ENCODE measurements at places on chromosomes 4 and X.

DNA sequence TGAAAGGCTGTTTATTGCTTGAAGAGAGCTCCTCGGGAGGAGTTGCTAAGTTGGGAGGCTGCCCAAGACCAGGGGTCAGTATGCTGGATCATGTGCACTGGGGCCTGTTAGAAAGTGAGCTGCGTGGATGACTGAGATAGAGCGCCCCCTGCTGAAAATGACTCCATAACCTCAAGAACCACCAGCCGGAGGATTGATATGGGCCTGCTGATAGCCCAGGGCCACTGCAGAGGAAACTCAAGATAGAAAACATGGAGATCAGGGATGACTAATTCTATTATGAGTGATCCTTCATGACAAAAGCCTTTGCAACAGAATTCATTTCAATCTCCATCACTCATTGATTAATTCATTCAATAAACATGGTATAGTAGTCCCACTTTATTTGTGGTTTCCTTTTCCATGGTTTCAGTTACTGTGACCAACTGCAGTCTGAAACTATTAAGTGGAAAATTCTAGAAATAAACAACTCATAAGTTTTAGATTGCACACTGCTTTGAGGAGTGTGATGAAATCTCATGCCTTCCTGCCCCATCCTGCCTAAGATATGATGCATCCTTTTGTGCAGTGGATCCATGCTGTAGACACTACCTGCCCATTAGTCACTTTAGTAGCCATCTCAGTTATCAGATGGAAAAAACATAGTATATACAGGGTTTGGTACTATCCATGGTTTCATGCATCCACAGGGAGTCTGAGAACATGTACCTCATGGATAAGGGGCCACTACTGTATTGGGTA, 126.7 kb upstream of the MBNL3 start:
- DNase-seq = peak; percentile 48

DNA sequence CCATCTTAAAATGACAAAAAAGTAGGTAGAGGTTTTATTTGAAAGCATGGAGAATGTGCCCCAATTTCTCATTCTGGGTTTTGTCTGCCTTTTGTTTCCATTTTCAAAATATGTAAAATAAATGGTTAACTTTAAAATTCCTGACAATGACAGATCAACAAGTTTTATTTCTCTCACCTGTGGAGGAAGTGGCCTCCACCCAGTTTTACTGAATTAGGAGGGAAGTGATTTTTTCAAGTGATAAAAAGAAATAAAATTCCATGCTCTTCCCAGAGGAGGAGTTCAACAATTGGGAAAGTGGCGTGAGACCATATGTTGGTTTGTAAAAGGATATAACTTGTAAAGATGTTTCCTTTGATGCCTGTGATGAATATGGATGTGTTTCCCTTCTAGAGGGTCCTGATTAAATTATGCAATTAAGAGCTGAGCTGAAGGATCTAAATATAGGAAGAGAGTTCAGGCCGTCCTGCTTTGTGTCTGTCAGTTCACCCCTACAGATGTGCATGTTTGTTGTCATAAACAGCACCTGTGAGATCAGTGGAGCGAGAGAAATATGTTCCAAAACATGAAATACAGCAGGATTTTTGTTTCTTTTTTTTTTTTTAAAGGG, 19.5 kb downstream of the SMAD1 start:
- DNase-seq = no peak

GRCh38 chr4:158845311-158846041, 76.7 kb downstream of the FNIP2 start:
- DNase-seq = no peak

GRCh38 chr4:103018391-103019307, 856 bp downstream of the SLC9B1 start:
- DNase-seq = no peak

GRCh38 chrX:22538580-22538979, 265.9 kb downstream of the CBLL2 start:
- DNase-seq = no peak

- DNase-seq = peak; percentile 72
Observed at GRCh38 chrX:134158821-134159512, 78.0 kb upstream of the CCDC160 start.

- DNase-seq = no peak
Observed at GRCh38 chrX:15737190-15737958, 696 bp upstream of the CA5B start.

DNA sequence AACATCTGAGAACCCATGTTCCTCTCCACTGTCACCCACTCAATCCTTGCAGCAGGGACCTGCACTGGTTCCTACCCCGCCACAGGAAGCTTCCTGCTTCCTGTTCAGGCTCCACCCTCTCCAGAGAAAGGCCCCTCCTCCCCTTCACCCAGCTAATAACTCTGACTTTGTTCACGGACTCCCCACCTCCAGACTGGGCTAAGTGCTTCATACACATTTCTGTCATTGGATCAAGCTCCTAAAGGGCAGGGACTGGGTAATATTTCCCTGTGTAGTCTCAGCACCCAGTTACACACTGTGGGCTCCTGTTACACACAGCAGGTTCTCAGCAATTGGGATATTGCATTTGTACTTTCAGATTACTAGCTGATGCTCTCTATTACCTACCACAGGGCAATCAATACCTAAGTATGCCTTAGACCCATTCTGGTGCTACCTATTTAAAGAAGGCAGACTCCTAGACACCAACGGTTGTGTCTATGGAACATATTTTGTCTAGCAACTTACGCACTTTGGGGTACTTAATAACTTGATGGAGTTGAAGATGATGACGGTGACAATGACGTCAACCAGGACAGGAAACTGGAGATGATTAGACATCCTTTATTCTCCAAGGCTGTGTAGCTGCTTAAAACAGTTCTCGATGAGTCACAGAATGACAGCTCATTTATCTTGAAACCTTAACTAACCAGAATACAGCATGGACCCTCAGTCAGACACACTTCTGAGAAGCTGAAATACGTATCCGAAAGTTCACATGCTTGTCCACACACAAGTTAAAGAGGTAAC, 58.1 kb downstream of the MAML3 start:
- DNase-seq = peak; percentile 92

- no peak for DNase-seq
Observed at GRCh38 chr4:8891255-8891645, 19.6 kb upstream of the HMX1 start.

DNA sequence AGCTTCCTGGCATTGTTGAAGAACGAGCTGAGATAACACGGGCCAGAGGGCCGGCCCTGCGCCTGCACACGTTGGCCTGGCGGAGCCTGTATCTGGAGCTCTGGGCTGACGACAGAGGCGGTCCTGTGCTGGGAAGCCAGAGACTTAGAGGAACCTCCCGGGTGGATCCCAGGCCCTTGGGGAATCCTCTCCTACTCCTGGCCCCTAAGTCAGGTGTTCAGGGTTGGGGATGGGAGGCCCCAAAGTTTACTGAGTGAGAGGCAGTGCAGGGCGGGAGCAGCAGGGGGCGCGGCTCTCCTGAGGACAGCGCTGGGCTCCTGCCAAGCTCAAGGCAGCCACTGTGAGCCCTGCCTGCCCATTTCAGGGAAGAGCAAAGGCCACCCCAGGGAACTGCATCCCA, 2.5 kb upstream of the HTRA3 start:
- peak; percentile 32 for DNase-seq

DNA sequence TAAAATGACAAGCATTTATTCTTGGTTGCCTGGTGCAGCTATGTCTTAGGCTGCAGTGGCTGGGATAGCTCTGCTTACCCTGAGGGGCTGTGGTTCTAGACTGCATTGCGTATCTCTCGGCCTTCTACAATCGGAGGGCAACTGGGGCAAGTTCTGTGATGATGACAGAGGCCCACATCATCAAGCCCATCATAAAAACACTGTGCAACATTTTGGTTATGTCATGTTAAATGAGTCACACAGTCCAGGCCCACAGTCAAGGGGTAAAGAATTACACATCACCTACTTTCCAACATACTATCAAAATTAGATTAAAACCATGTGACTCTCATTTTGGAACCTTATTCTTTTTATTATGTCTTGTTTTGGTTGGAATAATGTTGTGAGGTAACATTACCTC, 120.2 kb upstream of the GUCY1A1 start:
- DNase-seq = no peak

GRCh38 chr4:106993827-106994226, 42.3 kb downstream of the DKK2 start:
- no peak for DNase-seq

DNA sequence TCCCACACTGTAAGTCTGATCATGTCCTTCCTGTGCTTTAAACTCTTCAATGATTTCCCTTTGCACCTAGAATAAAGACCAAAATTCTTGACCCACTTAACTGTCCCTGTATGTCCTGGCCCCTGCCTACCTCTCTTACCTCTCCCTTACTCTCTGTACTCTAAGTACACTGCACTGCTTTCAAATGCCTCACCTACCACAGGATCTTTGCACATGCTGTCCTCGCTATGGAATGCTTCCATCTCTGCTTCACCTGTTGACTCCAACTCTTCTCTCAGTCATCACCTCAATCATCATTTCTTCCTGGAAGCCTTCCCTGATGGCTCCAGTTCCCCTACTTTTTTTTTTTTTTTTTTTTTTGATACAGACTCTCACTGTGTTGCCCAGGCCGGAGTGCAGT, 29.0 kb upstream of the SEPTIN6 start:
- no peak for DNase-seq

- DNase-seq = no peak
Observed at GRCh38 chr4:61173799-61174198, 26.3 kb upstream of the ADGRL3 start.

DNA sequence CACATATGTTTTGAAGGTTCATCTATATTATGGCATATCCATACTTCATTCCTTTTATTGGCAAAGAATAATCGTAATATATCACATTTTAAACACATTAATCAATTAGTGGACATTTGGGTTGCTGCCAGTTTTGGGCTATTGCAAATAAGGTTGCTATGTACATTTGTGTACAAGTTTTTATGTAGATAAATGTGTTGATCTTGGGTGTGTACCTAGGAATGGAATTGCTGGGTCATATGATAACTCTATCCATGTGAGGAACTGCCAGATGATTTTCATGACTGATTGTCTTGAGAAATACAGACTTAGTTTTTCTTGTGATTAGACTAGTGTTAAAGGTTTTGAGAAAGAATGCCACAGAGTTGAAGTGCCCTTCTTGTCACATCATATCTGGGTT, 99.2 kb upstream of the RAB40AL start:
- no peak for DNase-seq

GRCh38 chrX:154350429-154351182, 23.8 kb downstream of the FLNA start:
- no peak for DNase-seq

DNA sequence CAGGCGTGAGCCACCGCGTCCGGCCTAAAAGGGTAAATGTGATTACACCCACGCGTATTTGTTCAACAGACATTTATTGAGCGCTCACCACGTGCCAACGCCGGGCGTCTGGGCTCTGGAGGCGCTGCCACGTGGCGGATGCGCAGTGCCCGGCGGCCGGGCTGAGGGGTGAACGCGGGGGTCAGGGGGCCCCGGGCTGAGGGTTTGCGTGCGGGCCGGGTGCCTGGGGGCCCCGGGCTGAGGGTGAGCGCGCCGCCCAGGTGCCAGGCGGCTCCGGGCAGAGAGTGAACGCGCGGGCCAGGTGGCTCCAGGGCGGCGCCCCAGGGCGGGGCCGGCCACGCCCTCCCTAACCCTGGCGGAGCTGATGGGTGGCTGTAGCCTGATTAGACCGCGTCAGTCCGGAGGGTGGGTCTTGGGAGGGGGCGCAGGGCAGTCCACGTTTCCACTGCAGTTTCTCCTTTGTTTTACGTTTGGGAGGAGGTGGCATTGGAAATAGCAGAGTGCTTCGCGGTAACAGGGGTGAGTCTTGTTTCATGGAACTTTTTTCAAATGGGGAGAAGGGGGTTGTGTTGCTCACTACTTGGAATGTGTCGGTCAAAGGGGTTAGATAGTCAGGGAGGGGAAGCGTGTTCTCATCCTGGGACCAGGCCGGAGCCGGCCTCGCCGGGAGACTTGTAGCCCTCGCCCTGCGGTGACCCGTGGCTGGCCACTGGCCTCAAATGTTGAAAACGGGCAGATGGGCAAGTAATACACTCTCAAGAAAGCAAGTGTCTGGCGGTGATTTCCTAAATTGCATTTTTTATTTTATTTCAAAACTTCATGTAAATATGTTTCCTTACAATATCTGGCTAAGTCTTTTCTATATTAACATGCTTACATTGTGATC, at the start of gene ZFP42:
Gene ZFP42 (plus strand): TSS at position 450 of the 886 bp plus-strand sequence. CDS start 7,037 bp downstream, outside the sequence.
- DNase-seq = no peak

DNA sequence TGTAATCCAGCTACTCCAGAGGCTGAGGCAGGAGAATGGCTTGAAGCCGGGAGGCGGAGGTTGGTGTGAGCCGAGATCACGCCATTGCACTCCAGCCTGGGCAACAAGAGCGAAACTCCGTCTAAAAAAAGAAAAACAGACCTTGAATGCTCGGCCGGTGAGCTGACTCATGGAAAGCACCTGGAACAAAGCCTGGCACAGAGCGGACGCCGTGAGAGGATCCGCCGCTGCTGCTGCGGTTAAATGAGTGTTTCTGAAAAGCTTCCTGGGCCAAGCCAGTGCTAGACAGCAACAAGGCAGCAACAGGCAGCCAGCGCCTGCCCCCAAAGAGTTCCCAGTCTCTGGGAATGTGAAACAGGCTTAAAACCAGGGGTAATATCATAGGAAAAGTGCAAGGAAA, 186.4 kb downstream of the AFAP1 start:
- DNase-seq = no peak

DNA sequence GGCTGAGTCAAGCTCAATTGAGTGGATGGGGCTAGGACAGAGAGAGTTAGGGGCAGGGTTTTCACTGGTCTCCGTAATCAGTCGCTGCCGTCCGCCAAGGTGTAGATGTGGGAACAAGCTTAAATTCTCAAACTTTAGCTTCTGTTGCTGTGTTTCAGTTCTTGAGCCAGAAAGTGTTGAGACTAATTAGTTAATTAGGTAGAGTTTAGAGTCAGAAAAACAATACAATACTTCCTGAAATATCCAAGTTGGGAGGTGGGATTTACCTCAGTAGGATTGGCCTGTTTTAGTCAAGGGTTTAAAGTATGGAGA, 1.1 kb upstream of the UBE2D3 start:
- DNase-seq = no peak

DNA sequence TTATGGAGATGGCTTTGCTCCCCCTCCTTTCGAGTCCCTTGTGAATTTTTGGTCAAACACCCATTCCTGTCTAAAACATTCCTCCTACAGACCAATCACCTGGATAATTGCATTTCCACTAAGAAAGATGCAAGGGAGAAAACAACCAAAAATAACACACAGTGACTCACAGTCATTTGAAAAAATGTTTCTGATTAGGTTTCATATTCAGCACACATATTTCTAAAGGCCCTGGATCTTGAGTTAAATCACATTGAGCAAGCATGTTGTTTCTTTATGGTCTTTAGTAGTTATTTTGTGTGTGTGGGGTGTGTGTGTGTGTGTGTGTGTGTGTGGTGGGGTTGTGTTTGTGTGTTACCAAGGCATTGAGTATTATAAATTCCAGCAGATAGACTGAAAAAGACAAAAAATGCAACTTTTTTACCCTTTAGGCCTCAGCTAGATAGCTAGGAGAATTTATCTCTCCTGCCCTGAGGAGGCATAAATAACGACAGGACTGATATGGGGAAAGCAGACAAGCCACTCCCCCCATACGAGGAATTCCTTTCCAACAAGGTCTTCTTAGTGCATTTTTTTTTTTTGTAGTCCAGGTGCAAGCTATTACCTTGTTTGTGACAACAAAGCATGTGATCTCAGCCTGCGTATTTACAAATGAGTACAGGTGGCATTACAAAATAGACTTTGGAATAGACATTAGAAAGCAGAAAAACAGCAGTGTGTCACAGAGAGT, 265.4 kb upstream of the ADGRL3 start:
- no peak for DNase-seq
